CMK (cell line): ENCODE measurements at places on chromosomes 6 and 20.

- DNase-seq = no peak
Observed at GRCh38 chr6:150312395-150312794, 56.4 kb upstream of the IYD start.

DNA sequence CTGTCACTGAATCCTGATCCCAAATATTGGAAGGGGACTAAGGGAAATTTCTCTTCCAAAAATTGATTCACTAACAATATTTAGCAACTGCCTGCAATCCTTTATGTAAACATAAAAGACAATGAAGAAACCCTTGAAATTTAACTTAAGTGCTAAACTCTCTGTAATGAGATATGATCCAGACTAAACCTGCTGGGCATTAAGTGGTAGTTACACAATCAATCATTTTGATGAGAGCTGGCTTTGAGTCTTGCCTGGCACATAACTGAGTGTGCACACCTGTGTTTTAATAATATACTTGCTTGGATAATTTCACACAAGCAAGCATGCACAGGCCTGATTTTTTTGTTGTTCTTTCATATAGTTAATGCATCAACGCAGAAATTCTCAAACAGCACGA lies 9.8 kb upstream of the ZFP64 start:
- no peak for DNase-seq

DNA sequence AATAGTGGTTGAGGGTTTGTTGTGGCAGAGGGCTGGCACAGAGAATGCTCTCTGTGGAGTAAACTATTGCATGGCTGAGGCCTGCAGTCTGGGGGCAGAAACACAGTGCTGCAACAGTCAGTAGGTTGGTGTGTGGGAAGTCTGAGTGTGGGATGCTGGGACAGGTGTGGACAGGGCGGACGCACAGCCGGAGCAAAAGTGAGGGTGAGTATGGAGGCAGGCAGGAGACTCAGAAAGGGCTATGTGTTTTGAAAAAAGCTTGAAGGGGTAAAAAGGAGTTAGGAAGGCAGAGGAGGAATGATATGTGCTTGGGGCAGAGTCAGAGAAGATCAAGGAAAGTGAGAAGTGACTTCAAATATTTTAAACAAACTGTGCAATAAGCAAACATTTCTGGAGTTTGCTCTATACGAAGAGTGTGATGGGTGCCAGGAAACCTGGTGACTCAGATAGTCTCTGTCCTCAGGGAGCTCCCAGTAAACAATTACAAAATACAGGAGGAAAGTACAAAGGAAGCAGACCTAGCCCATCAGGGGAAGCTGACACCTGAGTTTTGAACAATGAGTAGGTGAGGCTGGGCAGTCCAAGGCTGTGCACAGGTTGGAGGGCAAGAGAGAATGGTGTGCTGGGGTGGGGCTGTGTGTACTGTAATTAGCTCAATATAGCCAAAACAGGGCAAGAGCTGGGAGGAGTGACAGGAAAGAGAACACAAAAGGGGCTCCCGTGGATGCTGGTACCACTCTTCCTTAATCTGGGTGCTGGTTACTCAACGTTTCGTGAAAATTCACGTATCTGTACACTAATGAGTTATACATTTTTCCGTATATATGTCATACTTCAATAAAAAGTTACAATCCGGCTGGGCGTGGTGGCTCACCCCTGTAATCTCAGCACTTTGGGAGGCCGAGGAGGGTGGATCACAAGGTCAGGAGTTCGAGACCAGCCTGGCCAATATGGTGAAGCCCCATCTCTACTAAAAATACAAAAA lies 55.2 kb downstream of the PIGU start:
- no peak for DNase-seq

DNA sequence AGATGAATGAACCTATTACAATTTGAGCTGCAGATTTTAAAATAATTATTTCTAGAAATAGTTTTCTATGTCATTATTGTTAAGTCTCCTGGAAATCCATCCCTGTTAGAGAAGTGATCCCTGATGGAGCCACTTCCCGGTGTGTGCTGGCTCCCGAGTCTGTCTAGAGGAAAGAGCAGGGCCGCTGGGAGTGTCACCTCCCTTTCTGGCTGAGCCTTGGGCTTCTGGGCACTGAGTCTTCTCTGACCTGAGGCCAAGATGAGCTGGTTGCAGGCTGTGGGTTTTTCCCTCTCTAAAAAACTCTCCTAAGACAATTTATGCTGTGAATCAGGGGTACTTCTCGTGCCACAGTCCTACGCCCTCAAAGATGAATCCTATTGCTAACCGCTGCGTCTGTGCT lies 28.8 kb upstream of the TCFL5 start:
- DNase-seq = no peak

GRCh38 chr6:71345476-71346333 lies 57.1 kb downstream of the OGFRL1 start:
- DNase-seq = no peak

DNA sequence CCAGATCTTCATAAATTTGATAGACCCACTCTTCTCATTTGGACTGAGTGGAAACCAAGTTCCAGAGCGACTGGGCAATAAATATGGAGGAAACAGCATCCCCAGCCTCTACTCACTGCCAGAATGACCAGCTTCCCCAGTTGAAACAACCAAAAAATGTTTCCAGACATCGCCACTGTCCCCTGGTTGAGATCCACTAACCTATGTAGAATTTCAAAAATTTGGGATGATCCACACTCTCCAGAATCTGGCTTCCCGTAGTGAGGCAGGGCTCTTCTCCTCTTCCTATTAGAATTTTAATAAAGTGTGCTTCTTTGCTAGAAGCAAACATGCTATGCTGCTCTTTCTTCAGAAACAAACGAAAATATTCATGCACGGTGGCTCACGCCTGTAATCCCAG lies 287.0 kb upstream of the SUPT3H start:
- DNase-seq = no peak

DNA sequence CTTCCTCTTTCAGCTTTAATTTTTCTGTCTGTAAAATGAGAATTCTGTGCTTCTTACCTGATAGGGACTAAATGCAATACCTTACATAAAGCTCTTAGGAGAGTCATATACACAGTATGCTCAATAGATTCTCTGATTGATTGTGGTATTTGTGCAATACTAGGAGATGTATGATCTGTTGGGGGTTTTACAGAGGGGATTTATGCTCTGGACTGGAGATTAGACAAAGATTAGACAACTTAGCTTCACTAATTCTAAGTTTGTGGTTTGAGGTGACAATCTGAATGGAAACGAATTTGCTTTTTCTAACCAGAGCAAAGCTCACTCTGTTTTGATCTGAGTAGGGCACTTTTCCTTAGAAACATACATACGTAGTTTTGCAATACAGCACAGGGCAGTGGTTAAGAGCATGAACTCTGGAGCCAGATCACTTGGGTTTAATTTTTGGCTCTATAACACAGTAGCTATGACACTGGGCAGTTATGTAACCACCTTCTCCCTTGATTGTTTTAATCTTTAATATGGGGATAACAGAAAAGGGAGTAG lies 126.2 kb downstream of the RNF144B start:
- DNase-seq = no peak

DNA sequence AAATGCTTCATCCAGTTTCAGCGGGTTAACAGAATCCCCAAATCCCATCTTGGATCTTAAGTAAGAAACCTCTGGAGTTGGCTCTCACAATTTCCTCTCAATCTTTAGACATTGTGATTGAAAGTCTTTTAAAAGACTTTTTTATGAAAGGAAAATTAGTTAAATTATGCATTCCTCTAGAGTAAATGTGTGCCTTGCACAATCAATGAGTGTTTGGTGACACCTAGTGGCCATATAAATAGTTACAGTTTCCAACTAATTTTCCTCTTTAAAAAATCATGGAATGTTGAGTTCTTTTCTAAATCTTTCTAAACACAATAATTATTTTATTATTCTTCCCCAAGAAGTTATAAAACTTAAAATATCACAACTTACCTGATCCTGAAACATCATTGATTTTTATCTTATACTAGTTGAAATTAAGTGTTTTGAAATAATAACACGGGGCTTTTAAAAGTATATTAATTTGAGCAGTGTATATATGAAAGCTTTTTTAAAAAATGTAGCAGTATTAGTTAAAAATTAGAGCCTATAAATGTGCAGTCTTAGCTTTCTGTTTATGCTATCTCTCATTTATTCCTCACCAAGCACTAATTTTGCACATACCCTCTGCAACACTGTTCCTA lies 66.4 kb downstream of the PKHD1 start:
- DNase-seq = no peak

DNA sequence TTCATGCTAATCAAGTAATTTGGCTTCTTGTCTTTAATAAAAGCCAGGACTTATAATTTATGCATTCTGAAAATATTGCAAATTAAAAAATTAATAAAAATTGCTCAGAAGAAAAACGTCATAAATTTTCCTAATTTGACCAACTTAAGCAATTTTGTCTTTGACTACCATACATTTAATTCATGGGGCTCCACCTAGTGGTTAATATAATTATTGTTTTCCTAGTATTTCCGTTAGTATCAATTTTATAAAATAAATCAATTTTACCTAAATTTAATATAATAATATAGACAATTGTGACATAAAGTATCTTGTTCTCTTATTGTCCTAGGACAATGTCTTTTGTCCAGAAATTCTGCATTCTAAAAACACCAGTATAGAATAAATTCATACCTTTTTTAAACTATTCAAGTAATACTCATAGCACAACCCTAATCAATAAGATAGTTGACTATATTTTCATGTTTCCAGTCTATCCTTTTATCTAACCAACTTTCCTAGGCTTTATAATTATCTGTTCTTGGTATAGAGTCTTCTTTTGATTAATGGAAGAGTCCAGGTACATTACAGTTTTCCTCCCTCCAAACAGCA lies 319.9 kb downstream of the TRDN start:
- DNase-seq = no peak

GRCh38 chr6:144931172-144932035 lies 646.3 kb downstream of the UTRN start:
- DNase-seq = no peak

DNA sequence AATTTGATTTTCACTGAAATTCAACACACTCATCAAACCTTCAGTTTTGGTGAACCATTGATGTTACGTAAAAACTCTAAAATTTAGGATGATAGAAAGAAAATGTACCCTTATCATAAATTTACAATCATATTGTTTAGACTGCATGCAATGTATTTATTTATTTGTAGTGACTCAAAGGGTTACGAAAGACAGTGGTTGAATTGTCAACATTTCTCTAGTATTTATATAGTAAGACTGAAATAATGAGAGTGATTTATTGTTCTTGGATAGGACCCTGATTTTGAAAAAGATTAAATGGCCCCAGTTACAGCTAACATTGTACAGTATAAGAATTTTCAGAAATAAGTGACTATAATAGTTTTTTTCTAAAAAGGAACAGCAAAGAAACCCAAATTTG lies 591.5 kb downstream of the RFPL4B start:
- DNase-seq = no peak

GRCh38 chr20:23404196-23404595 lies 17.1 kb downstream of the NAPB start:
- no peak for DNase-seq
